Naive thymus-derived CD8-positive, alpha-beta T cell (primary cell): ENCODE measurements at places on chromosomes 16 and 17. TPM values are rescaled to one million over a fixed set of nuclear protein-coding genes. Genes with fewer than 3 reads are reported as not detected.

MAF gene
- total RNA-seq: 1.0 TPM

- peak; percentile 49 for DNase-seq
These were observed 114.8 kb upstream of the NOL11 start for GRCh38 chr17:67602974-67603373.

GRCh38 chr16:84366208-84366607 lies 2.1 kb upstream of the ATP2C2 start:
- no peak for DNase-seq

PSMD3 gene
- 87.9 TPM for total RNA-seq

DNA sequence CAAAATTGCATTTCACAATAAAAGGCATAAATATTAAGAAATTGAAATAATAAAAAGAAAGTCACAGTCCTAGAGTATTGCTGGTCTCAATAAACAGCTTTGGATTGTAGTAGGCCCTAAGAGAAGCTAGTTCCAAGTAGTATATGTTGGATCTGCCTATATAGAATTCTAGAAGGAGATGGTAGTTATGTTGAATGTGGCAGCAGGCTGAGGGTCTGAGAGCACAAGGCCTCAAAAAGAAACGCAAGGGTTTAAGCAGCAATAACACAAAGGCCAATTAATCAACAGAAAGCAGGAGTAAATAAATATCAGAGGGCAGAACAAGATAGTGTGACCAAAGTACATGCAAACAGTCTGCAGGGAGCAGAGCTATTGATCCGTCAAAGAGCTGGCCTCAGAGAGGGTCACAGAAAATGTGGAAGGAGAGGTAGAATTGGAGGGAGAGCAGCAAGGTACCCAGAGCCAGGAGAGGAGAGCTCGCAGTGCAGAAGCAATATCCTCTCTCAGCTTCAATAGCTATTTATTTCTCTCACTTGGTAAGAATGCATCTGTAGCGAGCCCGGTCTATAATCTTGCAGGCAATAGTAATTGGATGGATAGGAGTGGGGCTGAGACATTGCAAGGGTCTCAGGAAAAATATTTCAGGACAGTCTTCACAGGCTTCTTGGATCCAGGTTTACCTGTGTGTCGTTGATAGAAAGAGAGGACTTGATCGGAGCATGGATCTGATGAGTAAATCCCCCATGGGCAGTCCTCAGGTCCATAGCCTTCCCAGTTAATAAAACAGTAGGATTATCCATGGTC lies 25.1 kb upstream of the MED13 start:
- DNase-seq: no peak

DNA sequence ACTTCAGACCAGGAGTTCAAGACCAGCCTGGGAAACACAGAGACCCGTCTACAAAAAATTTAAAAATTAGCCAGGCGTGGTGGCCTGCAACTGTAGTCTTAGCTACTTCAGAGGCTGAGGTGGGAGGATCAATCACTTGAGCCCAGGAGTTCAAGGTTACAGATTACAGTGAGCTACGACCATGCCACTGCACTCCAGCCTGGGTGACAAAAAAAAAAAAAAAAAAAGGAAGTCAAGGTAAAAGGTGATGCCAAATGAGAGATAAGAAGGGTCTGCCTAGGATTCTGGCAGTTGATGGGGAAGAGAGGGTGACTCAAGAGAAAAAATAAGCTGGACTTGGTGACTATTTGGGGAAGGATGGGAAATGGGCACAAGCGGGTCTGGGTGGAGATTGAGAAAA lies 32.5 kb downstream of the MYO18A start:
- DNase-seq: no peak

- DNase-seq: no peak
These were observed 847 bp downstream of the CKLF start for GRCh38 chr16:66553223-66553622.
